ENCODE measurements at places on chromosomes 6 and 20. TPM values are rescaled to one million over a fixed set of nuclear protein-coding genes. Genes with fewer than 3 reads are reported as not detected.

The SMLR1 gene
- total RNA-seq: not detected

The BFSP1 gene
- 0.73 TPM for total RNA-seq

The TMEM74B gene
- not detected for total RNA-seq

The IPCEF1 gene
- total RNA-seq: not detected

The PGC gene
- total RNA-seq: not detected

Data from subcutaneous preadipocyte (primary cell).